ENCODE measurements at places on chromosomes 12 and 14.

- no peak for DNase-seq
These were observed 797.1 kb downstream of the VRK1 start for GRCh38 chr14:97594306-97594705.

GRCh38 chr12:18355429-18355828 lies 94.1 kb downstream of the PIK3C2G start:
- no peak for DNase-seq

DNA sequence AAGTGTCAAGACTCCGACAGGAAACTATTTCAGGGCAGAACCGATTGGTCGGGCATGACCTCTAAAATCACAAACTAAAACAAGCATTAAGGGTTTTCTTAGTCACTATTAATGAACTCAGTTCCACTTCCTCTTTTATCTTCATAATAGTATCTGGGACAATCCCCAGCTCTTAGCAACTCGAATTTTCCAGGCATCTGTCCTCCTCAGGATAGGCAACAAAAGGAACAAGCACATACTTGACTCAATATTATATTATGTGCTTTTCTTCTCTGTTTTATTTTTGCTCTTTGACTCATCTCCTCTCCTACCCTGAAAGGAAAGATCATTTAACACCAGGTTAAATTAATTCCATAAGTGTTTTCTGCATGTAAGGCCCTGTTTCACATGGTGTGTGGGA lies 638.3 kb upstream of the TBX3 start:
- no peak for DNase-seq

DNA sequence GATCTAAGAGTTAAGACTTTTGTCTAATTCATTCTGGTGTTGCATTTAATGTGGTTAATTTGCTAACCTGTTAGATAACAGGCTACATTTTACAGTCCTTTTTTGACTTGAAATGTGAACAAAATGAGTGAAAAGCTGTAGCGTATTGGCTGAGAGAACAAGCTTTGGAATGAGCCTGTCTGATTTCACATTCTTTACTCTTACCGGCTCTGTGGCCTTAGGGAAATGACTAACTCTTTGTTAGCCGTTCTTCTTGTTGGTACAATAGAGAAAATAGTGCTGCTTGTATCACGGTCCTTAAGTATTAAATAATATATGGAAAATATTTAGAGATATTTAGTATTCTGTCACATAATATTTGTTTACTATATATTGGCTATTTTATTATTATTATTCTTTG lies 1.9 kb downstream of the MNAT1 start:
- no peak for DNase-seq

DNA sequence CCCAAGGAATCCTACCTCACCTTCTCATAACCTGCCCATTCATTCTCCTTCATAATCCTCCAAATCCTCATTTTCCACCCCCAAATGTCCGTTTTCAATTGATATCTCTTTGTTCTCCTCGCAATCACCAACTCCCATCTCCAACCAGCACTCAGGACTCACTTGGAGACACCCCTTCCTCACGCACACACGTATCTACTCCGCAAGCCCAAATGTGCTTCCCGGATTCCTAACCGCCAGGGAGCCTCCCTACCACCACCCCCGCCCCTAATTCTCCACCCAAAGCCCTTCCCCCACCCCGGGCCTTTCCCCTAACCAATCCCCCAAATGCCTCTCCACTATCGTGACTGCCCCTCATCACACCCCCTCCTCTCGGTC lies 304 bp downstream of the KCTD10 start:
- no peak for DNase-seq

DNA sequence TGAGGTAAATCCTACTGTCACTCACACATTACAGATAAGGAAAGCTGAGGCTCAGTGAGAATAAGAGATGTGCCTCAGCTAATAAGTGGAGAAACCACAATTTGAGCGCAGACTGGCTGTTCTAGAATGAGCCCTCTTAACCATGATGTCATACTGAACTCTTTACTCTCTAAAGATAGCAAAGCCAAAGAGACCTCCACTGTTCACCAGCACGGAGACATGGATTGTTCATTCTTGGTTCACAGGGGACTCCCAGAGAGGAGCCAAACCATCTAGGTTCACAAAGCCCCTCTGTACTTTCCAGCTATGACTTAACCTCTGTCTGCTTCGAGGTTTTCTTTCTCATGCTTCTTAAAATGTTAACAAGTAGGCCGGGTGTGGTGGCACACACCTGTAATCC lies 32.7 kb upstream of the YARS2 start:
- DNase-seq: no peak

- no peak for DNase-seq
These were observed 116.4 kb downstream of the NTF3 start for GRCh38 chr12:5548152-5548943.

- DNase-seq: no peak
These were observed 111.6 kb upstream of the BTG1 start for GRCh38 chr12:92257261-92257660.

DNA sequence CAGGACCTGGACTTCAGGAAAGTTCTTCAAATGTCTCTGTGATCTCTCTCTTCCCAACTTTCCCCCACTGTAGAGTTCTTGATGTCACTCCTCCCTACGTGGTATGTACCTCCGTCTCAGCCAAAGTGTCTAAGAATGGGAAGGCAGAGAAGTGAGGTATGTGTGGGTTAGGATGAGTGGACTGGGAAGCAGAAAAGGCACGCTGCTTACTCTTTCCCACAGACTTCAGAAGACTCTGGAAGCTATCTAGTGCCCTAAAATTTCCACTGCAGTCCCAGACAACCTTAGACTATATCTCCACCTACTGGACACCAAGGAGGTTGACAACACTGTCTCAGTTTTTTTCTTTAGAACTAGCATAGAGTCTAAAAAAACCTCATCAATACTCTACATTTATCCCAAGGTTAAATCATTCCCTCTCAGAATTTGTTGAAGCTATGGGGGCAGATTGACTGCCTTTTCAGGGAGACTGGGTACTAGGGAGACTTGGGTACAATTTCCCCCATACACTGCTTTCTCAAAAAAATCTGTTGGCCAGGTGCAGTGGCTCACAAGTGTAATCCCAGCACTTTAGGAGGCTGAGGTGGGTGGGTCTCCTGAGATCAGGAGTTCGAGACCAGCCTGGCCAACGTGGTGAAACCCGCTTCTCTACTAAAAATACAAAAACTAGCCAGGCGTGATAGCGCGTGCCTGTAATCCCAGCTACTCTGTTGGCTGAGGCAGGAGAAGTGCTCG lies 20.6 kb upstream of the ITGA5 start:
- peak; percentile 43 for DNase-seq

GRCh38 chr12:116784238-116784612 lies 46.1 kb downstream of the RNFT2 start:
- DNase-seq: no peak

GRCh38 chr12:92000597-92000996 lies 145.0 kb downstream of the BTG1 start:
- DNase-seq: no peak

GRCh38 chr12:112346194-112346593 lies 36.0 kb downstream of the HECTD4 start:
- no peak for DNase-seq

DNA sequence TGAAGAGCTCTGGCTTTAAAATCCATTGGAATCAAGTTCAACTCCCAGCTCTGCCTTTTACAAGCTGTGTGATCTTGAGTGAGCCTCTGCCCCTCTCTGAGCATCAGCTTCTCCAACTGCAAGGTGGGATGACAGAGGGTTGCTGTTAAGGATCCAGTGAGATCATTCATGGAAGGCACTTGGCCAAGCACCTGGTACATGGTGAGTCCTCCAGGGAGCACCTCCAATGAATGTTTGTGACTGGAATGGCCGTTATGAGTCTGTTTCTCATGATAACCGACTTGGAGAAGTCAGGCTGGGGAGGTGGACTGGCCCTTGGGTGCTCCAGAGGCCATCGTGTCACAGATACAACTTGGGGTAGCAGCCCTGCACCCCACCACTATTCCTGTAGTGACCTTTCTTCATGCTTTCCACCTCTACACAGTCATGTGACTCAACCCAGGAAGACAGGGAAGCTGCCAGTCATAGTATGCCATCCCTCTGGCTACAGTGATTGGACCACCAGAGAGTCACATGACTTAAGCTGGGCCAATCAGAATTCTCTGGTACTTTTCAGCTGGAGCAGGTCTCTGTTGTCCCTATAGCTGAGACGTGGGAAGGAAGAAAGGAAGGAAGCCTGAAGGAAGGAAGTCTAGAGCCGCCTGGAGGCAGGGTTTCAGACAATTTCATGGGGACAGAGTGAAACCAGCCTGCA lies 146.5 kb upstream of the MYL2 start:
- no peak for DNase-seq

DNA sequence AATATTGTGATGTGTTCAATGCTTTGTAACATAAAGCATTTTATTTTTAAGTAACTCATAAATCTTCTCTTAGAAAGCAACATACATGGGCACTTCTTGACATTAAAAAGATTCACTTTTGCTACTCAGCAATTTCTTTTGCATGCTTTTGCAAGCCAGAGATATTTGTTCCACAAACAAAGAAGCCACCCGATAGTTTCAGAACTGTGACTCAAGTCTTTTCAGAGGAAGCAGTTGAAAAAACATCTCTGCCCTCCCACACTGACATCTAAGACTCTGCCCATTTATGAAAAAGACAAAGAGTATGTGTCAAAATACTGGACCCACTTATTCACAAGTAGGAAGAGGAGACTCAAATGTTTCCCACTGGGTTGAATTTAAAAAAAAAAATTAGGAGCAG lies 7.5 kb downstream of the APPL2 start:
- no peak for DNase-seq

- DNase-seq: no peak
These were observed 13.9 kb upstream of the TCP11L2 start for GRCh38 chr12:106288494-106289195.

DNA sequence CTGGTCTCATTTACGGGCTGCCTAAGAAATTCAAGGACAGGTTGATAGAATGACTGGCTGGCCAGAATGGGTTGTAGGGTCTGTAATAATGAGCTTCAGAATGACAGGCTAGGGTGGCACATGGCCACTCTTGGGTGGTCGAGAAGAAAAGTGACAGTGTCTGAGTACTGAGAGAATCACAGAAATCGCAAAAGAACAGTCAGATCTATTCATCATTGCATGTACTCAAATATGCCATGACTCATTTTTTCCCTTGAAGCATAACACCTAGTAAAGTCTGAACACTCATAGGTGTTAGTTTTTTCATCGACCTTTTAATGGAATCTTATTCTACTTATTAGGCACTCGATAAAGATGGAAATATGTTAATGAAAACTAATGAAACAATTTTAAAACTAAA lies 37.8 kb upstream of the SEL1L start:
- no peak for DNase-seq

DNA sequence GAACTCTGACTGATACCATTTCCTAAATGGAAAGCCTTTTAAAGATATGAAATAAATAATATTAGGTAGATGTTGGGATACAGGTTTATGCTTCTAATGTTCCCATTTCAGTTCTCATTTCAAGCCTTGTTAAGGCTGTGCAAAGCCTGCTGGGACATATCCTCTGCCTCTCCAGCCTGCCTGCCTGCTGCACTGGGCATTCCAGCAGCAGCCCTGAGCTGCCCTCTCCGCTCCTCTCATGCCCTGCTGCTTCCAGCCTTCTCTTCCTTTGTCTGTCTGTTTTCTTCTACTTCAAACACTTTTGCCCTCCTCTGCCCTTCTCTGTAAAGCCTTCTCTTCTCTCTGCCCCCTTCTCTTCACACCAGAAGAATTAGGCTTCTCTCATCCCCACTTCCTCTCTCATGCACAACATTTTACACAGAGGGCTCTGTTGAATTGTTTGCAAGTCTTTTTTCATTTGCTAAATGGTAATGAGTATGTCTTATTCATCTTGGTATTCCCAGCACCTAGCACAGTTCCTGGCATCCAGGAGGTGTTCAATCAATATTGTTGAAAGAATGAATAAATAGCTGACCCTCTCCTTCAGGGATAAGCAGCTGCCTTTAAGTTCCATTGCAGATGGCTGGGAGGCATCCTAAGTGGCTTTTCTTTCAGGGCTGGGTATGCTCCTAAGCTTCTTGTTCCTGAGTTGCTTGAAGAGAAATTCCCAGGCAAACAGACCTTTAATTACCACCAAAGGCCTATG lies 292.3 kb downstream of the TMEM117 start:
- no peak for DNase-seq

DNA sequence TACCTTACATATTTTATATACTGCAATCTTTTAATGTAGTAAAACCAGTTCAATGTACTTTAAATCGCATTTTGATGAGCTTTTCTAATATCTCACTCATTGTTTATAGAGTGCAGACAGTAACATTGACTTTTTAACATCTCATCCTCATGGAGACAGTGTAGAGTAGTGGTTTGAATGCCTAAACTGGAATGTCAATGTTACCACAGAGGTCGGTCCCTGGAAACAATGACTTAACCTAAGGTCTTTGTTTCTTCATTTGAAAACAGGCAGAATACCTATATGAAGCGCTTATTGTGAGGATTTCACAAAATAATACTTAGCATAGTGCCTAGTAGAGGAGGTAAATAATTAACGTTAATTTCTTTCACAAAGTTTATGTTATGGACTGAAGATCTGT lies 5.0 kb downstream of the CDK17 start:
- DNase-seq: no peak

DNA sequence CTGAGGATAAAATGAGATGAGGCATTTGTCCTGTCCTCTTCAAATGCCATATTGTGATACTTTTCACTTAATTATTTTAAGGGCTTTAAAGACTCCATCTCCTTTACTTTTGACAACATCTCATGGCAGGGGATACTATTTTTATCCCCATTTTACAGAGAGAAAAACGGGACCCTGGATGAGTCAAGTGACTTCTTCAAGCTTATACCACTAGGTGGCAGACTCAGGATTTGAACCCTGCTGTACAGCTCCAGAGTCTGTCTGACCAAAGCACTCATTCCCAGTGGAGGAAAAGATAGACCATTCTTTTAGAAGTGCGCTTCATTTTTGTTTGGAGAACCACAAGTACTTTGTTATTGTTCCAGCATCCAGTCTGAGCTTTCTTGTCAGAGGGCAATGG lies 1.7 kb upstream of the SMOC1 start:
- no peak for DNase-seq

- no peak for DNase-seq
These were observed 32.2 kb downstream of the STK38L start for GRCh38 chr12:27276275-27276674.

GRCh38 chr12:68240975-68241374 lies 12.4 kb downstream of the IL22 start:
- DNase-seq: no peak

DNA sequence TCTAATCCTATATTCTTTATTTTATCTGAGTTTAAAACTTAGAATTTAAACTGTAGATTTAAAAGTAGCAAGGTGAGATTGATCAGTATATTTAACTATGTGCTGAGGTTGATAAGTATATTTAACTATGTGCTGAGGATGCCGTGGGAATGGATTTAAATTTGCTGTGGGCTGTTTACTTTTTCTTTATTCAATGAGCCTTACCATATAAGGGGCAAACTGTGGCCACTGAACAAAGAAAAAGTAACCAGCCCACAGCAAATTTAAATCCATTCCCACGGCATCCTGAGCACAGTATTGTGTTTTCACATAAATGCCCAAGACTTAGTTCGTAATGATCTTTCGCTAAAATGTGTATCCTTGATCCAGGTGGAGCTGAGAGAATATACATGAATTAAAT lies 43.1 kb downstream of the PROX2 start:
- DNase-seq: no peak

All from right kidney (tissue), 9 donors.